ENCODE measurements at places on chromosomes 1 and 21.

DNA sequence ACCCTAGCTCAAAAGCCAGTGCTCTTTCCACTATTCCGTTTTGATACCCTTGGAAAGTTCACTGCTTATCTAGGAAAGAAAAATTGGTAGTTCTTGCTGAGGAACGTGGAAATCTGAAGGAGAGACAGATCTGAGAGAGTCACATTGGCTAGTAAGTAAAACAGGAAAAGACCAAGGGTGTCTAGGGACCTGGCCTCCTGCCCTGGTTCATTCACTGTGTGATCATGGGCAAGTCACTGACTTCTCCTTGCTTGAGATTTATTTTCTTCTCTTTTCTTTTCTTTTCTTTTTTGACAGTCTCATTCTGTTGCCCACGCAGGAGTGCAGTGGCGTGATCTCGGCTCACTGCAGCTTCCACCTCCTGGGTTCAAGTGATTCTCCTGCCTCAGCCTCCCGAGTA is 90.8 kb downstream of the NFIA start:
- DNase-seq: no peak

DNA sequence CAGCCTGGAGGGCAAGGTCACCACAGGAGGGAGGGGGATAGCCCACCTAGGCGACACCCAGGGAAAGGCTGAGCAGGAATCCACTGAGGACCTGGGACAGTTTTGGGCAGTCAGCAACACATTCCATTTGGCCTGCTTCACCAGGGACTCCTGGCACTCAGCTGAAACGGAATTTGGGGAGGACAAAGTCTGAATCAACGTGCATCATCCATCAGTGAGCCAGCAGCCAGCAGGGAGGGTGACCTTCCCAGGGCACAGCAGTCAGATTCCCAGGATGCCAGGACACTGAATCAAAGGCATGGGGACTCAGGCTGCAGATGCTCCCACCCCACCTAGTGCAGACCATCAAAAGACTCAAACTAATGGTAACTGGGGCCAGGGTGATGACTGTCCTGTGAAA is 4.6 kb downstream of the SH3BP5L start:
- DNase-seq: peak; percentile 94

- peak; percentile 2 for DNase-seq
These were observed 87.3 kb downstream of the USP24 start for GRCh38 chr1:55127827-55128343.

- DNase-seq: peak; percentile 20
These were observed 164.8 kb downstream of the PLPPR5 start for GRCh38 chr1:98839840-98840239.

- no peak for DNase-seq
These were observed at the start of gene LRRC42 for GRCh38 chr1:53946252-53947171. TSS of gene LRRC42 (plus strand) at chr1:53946350. CDS start at chr1:53952000, 5,650 bp downstream.

GRCh38 chr1:82160903-82161302 is 360.2 kb downstream of the ADGRL2 start:
- no peak for DNase-seq

- no peak for DNase-seq
These were observed 128.6 kb downstream of the RIPK4 start for GRCh38 chr21:41638201-41638790.

GRCh38 chr1:20640183-20640597 is 6.9 kb downstream of the PINK1 start:
- DNase-seq: peak; percentile 47

- peak; percentile 41 for DNase-seq
These were observed 252.5 kb downstream of the SIPA1L2 start for GRCh38 chr1:232377494-232377770.

DNA sequence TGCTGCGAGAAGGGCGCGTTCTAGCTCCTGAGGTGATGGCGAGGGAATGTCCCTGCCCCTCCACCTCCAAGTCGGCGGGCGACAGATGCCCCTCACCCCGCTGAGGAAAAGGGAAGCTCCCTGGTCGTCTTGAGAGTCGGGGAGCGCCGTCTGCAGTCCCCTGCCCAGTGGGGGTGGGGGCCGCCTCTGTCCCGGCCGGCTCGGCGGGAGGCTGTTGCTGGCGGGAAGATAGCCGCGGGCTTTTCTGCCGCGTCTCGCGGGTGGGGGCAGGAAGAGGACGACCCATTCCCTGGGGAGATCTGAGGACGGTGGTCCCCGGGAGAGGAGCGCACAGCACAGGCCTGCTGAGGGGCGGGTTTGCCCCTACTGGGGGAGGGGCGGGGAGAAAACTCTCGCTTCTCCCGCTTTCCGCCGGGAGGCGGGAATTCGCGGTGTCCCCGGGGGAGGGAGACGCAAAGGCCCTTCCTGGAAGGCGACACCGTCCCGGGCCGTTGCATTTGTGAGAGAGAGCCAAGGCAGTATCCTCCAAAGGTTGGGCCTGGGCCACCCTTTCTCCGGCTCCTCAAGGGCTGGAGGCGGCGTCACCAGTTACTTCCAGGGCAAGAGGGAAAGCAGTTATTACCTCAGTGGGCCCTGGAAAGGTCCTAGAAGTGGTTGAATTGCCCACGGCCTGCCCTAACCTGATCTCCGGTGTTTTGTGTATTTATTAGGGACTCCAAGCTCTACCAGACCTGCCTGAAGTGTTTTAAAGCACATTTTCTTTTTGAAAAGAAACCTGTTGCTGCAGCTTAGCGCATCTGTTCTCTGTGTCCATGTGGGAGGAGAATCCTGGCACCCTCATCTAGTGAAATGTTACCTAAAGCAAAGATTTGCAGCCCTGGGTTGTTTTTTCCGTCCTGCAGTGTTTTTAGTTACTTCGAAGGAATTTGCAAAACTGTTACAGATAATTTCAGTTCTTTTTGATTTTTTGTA is 648 bp downstream of the S100PBP start:
- DNase-seq: peak; percentile 82

DNA sequence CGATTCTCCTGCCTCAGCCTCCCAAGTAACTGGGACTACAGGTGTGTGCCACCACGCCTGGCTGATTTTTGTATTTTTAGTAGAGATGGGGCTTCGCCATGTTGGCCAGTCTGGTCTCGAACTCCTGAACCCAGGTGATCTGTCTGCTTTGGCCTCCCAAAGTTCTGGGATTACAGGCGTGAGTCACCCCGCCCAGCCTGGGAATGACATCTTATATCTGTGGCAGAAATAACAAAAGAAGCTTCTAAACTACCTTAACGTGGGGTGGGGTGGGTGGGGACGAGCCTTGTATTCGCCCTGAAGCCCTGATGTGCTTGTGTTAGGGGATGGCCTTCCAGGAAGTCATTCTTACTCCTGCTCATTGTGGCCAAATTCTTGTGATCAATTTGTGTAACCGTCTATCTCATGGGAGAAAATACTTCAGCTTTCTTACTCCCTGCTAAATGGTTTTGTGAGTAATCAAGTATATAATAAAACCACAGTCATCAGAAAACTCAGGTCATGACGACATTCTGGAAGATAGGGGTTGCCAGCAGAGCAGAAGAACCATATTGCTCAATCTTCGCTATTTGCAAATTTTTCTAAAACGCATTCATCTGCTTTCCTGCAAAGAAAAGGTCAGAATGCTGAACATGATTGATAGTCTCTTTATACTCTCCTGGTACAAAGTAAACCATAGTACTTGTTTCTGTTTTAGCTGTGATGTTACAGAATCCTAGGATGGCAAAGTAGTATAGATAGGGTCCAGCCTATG is 63.2 kb downstream of the DIRAS3 start:
- peak; percentile 96 for DNase-seq

- DNase-seq: no peak
These were observed 160.3 kb upstream of the HP1BP3 start for GRCh38 chr1:20947409-20947808.

- no peak for DNase-seq
These were observed 363.9 kb downstream of the RPS6KC1 start for GRCh38 chr1:213414911-213415310.

DNA sequence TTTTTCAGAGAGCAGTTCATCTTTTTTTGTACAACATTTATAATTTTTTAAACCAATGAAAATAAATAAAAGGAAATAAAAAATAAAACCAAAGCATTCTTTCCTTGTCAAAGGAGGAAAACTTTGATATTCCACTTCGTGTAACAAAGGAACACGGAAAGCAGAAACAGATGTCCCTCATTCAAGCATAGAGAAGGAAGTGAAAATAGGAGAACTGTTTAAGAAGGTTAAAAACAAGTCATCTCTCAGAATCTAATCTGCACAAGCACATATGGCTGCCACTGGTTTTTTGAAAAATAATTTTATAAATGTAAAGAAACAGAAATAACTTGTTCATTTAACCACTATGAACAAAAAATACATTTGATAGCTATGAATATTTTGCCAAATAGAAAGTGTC is 35.9 kb upstream of the ZNF644 start:
- no peak for DNase-seq

DNA sequence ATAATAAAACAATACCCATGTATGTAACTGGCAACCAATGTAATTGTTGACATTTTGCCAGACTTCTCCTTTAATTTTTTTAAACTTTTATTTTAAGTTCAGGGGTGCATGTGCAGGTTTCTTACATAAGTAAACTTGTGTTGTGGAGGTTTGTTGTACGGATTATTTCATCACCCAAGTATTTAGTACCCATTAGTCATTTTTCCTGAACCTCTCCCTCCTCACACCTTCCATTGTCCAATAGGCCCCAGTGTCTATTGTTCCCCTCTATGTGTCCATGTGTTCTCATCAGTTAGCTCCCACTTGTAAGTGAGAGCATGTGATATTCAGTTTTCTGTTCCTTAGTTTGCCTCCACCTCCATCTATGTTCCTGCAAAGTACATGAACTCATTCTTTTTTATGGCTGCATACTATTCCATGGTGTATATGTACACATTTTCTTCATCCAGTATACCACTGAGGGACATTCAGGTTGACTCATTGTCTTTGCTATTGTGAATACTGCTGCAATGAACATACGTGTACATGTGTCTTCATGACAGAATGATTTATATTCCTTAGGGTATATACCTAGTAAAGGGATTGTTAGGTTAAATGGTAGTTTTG is 6.7 kb downstream of the DEPDC1 start:
- no peak for DNase-seq

GRCh38 chr1:171622152-171622462 is at the start of gene MYOCOS:
TSS of gene MYOCOS (plus strand) at chr1:171622243. CDS start at chr1:171623884, 1,641 bp downstream.
- DNase-seq: no peak

DNA sequence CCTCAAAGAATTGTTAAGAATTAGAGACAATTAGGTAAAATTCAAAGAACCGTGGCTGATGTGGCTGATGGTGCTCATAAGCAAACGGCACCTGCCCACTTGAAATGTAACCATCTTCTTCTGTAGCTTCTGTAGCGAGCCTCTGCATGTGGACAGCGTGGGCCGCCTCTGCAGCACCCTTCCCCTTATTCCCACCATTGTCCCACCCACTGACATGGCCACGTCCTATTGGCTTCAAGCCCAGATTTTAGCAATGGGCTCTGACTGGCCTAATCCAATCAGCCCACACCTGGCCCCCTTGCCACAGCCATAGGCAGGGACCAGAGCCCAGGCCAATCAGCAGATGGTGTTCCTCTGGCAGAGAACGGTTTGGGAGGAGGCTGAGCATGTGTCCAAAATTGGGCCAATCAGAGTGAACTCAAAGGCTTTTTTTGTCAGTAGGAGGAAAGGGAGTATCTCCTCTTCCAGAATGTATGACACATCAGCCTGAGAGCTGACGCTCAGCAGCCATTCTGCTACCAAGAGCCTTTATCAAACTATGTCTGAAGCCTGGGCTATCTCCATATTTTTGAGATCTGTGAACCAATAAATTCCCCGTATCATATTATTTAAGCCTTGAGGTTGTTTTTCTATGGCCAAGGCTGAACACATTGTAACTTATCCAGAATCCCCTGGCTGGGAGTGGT is 518.5 kb downstream of the SMYD3 start:
- no peak for DNase-seq

DNA sequence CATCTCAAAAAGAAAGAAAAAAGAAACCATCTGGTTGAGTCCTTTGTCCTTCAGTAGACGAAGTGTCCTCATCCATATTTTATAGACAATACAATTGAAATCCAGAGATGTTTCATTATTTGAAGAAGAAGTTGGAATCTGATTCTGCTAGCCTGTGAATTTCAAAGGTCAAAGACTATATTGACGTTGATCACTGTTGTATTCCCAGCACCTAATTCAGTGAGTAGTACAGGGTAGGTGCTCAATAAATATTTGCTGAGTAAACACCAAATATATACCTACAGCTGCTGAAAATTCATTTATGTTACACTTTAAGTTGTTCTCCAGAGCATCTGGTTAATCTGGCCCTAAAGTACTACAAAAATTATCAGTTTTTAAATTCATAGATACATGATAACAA is 135.2 kb downstream of the CACNA1E start:
- no peak for DNase-seq

- DNase-seq: no peak
These were observed 44.6 kb downstream of the SLX9 start for GRCh38 chr21:44984428-44984791.

DNA sequence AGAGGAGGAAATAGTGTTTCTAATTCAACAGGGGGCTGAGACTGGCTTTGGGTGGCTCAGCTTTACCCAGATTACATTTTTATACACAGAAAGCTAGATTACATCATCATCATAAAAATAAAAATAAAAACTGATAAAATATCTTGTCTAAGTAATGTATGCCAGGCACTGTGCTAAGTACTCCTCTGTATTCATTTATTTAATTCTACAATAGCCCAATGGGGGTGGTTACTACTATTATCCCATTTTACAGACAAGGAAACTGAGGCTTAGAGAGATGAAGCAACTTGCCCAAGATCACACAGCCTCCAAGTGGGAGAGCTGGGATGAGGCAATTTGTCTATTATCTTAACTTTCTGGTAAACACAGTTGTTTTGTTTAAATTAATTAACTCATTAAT is 62.3 kb upstream of the ECE1 start:
- DNase-seq: no peak
